Suprapubic skin (tissue), 4 donors: ENCODE measurements at places on chromosomes 4 and X.

DNA sequence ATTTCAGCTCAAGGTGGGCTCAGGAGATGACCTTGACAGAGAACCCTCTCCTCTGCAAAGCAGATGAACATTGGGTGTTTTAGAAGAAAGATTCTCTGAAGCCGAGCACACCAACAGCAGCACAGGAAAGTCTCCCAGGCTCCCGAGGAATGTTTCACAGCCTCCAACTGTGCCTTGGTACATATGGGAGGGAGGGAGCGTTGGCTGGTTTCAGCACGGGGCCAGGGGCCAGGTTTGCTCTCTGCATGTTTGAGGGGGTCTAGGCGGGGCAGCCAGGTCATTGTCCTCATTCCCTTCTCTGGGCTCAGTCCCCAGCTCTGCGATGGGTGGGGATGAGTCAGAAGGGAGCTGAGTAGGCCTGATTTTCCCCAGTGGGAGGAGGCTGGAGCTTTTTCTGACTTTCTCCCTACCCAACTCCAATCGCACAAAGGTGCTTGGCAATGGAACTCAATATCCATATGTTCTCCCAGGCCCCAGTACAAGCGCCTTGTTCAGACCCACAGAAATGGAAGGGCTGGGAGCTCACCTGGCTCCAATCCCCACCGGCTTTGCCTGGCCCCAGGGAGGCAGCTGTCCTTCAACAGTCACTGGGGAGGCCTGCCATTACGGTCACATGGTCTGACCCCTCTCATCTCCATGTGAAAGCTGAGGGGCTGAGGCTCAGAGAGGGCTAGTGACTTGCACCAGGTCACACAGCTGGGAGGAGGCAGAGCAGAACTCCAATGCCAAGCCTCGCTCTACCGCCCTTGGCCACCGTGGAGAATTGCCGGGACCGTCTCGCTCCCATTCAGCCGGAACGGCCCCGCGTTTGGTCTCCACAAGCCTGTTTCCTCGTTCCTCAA, 108.4 kb upstream of the AFAP1 start:
- H3K27me3 ChIP-seq: no peaks in the 10 kb centered on the region
- H3K36me3 ChIP-seq: no peaks in the 10 kb centered on the region
- H3K4me3 ChIP-seq: no peak overlapping the region
- H3K27ac ChIP-seq: no peak overlapping the region
- no peak for DNase-seq

GRCh38 chrX:85107407-85107806, 103.7 kb downstream of the APOOL start:
- no peak overlapping the region for H3K27ac ChIP-seq
- H3K4me1 ChIP-seq: no peaks in the 10 kb centered on the region
- no peaks in the 10 kb centered on the region for H3K36me3 ChIP-seq

- DNase-seq: no peak
- no peaks in the 10 kb centered on the region for H3K27me3 ChIP-seq
- H3K27ac ChIP-seq: no peak overlapping the region
- H3K4me3 ChIP-seq: no peak overlapping the region
- H3K36me3 ChIP-seq: no peaks in the 10 kb centered on the region
Observed at GRCh38 chrX:150316564-150316963, 46.6 kb upstream of the MAMLD1 start.

DNA sequence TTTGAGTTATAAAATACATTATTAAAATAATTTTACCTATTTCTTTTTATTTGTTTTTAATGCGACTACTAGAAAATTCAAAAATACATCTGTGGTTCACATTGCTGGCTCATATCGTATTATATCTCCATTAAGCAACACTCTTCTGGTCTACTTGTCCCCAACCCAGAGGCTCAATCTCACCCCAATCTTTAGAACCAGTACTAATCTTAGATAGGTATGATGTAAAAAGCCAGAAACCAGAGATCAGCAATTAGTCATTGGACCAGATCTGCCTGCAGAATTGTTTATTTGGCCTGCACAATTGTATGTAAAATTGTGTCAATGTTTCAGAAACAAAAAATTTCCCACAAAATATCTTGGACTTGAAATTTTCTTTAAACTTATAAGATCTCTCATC, 155.5 kb upstream of the BMP3 start:
- H3K27me3 ChIP-seq: no peaks in the 10 kb centered on the region
- no peak overlapping the region for H3K4me3 ChIP-seq
- no peaks in the 10 kb centered on the region for H3K4me1 ChIP-seq
- no peaks in the 10 kb centered on the region for H3K36me3 ChIP-seq
- DNase-seq: no peak

- no peak overlapping the region for H3K4me3 ChIP-seq
- H3K4me1 ChIP-seq: peaks cover 52% of the 10 kb centered on the region
- no peaks in the 10 kb centered on the region for H3K36me3 ChIP-seq
- no peak overlapping the region for H3K27ac ChIP-seq
Observed at GRCh38 chr4:38381788-38382187, 282.2 kb upstream of the KLF3 start.

DNA sequence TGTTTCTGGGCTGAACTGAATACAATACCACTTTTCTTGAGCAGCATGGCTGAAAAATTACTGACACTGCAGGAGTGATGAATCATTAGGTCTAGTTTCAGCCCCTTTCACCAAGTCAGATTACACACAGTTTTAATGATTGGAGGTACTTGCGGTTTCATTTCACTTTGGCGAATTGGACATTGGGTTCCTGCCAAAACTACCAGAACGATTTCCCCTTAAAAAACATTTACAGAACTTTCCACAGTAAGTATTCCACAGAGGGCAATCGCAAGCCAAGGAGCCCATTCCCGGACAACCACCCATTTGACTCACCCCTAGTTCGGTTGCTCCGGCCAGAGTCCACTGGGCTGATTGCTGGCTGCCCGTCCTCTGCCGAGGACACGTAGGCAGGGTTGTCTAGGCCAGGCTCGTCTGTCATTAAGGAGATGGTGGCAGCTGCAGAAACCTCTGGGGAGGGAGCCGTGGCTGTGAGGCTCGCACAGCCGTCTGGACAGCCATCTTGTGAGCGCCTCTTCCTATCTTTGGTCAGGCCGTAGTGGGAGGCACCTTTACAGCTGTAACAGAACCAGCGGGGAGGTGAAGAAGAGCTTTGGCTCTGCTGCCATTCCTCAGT, 83.5 kb downstream of the LNX1 start:
- no peaks in the 10 kb centered on the region for H3K36me3 ChIP-seq
- peaks cover 14% of the 10 kb centered on the region for H3K4me1 ChIP-seq
- no peak for DNase-seq
- no peaks in the 10 kb centered on the region for H3K27me3 ChIP-seq
- H3K4me3 ChIP-seq: no peak overlapping the region
- no peak overlapping the region for H3K27ac ChIP-seq

GRCh38 chr4:96170198-96170597, 330.3 kb downstream of the PDHA2 start:
- H3K27ac ChIP-seq: no peak overlapping the region
- no peaks in the 10 kb centered on the region for H3K36me3 ChIP-seq
- DNase-seq: no peak
- H3K4me1 ChIP-seq: no peaks in the 10 kb centered on the region
- no peaks in the 10 kb centered on the region for H3K27me3 ChIP-seq

DNA sequence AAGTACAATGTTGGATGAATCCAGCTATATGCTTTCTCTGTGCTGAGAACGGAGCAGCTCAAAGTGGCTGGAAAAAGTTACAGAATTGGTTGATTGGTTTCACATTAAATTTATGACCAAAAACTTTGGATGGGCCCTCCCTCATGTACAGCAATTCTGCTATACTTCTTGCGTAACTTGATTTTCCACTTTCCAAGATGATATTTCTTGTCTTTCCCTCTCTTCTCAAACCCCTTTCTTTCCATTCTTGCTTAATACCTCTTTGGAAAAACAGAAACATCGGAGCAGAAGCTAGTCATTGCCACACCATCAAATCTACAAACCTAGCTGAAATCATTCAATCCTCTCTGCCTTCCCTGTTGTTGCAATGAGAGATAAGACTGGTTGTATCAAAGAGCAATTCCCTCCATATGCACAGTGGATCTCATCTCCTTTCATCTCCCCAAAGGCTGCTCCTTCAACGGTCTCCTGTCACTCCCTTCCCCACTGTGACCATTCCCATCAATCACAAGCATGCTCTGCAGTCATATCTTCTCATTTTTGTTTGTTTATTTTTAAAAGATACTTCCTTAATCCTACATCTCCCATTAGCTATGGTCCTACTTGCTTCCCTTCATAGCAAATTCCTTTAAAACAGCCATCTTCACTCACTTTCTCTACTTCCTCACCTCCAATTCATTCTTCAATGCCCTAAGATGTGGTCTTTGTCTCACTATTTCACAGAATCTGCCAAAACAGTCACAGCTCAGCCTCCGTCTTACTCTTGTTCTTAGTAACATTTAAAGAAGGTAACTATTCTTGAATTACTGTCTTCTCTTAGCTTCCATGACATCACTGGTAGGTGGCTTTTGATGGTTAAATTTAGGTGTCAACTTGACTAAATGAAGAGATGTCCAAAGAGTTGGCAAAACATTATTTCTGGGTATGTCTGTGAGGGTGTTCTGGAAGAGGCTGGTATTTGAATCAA, 145.5 kb downstream of the FAM13A start:
- H3K4me1 ChIP-seq: no peaks in the 10 kb centered on the region
- no peaks in the 10 kb centered on the region for H3K27me3 ChIP-seq
- H3K36me3 ChIP-seq: no peaks in the 10 kb centered on the region

- peaks cover 18% of the 10 kb centered on the region for H3K4me1 ChIP-seq
- H3K36me3 ChIP-seq: no peaks in the 10 kb centered on the region
- DNase-seq: no peak
Observed at GRCh38 chr4:20248155-20248558, 3.5 kb upstream of the SLIT2 start.

DNA sequence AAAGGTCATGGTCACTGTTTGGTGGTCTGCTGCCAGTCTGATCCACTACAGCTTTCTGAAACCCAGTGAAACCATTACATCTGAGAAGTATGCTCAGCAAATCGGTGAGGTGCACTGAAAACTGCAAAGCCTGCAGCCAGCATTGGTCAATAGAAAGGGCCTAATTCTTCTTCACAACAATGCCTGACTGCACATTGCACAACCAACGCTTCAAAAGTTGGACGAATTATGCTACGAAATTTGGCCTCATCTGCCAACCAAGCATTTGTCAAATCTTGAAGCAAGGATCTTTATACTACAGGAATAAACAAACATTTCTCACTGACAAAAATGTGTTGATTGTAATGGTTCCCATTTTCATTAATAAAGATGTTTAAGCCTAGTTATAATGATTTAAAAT, 90.4 kb downstream of the EIF4E start:
- no peaks in the 10 kb centered on the region for H3K27me3 ChIP-seq
- no peak overlapping the region for H3K4me3 ChIP-seq
- H3K27ac ChIP-seq: no peak overlapping the region
- no peaks in the 10 kb centered on the region for H3K4me1 ChIP-seq
- no peak for DNase-seq
- no peaks in the 10 kb centered on the region for H3K36me3 ChIP-seq

- H3K4me3 ChIP-seq: no peak overlapping the region
- H3K36me3 ChIP-seq: peaks cover 34% of the 10 kb centered on the region
- no peak for DNase-seq
- H3K4me1 ChIP-seq: no peaks in the 10 kb centered on the region
- no peaks in the 10 kb centered on the region for H3K27me3 ChIP-seq
- no peak overlapping the region for H3K27ac ChIP-seq
Observed at GRCh38 chr4:139392797-139393196, 61.1 kb upstream of the RAB33B start.

DNA sequence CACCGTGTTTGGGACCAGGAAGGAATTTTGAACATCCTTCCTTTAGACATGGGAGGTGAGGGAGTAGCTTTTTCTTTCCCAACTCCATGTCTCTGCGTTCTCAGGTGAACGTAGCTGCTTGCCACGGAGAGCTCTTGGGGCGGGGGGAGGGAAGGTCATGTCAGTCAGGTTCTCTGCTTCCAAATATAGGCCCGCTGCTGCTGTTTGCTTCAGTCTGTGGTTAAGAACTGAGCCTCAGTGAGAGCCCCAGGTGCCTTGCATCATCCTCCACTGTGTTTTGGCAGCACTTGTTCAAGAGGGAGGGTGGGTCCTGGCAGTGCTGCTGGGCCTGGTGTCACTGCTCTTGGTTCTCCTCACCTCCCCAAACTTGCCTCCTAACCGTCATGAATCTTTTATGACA, 46.5 kb downstream of the HADH start:
- no peaks in the 10 kb centered on the region for H3K27me3 ChIP-seq
- H3K36me3 ChIP-seq: peaks cover 23% of the 10 kb centered on the region
- no peak overlapping the region for H3K4me3 ChIP-seq
- H3K27ac ChIP-seq: no peak overlapping the region

- no peak overlapping the region for H3K27ac ChIP-seq
- no peaks in the 10 kb centered on the region for H3K36me3 ChIP-seq
- no peaks in the 10 kb centered on the region for H3K27me3 ChIP-seq
- H3K4me3 ChIP-seq: no peak overlapping the region
Observed at GRCh38 chr4:15836362-15836761, 58.2 kb downstream of the CD38 start.

GRCh38 chr4:152599095-152599494, 63.2 kb upstream of the FBXW7 start:
- no peaks in the 10 kb centered on the region for H3K27me3 ChIP-seq
- H3K27ac ChIP-seq: no peak overlapping the region
- H3K4me1 ChIP-seq: no peaks in the 10 kb centered on the region
- no peak for DNase-seq
- H3K36me3 ChIP-seq: no peaks in the 10 kb centered on the region

GRCh38 chr4:184587701-184588100, 61.5 kb downstream of the CASP3 start:
- H3K4me1 ChIP-seq: no peaks in the 10 kb centered on the region
- no peak for DNase-seq
- no peak overlapping the region for H3K4me3 ChIP-seq
- H3K36me3 ChIP-seq: no peaks in the 10 kb centered on the region
- H3K27me3 ChIP-seq: no peaks in the 10 kb centered on the region

DNA sequence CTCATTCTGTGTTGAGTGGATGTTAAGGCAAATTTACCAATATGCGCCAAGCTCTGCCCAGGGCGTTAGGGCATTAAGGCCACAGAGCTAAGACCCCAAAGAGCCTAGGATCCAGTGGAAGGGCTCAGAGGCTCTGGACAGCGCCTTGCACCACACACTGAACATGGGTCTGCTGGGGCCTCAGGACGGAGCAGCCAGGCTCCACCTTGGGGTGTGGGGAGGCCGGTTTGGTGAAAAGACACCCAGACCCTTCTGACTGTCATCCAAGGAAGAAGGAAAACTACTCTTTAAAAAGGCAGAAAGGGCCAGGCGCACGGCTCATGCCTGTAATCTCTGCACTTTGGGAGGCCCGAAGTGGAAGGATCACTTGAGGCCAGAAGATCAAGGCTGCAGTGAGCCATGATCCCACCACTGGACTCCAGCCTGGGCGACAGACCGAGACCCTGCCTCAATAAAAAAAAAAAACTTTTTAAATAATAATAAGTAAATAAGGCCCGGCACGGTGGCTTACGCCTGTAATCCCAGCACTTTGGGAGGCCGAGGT, 1.3 kb upstream of the MRFAP1 start:
- peak; percentile 70 for DNase-seq
- no peaks in the 10 kb centered on the region for H3K27me3 ChIP-seq
- H3K4me3 ChIP-seq: no peak overlapping the region
- no peak overlapping the region for H3K27ac ChIP-seq
- H3K36me3 ChIP-seq: peaks cover 9% of the 10 kb centered on the region

DNA sequence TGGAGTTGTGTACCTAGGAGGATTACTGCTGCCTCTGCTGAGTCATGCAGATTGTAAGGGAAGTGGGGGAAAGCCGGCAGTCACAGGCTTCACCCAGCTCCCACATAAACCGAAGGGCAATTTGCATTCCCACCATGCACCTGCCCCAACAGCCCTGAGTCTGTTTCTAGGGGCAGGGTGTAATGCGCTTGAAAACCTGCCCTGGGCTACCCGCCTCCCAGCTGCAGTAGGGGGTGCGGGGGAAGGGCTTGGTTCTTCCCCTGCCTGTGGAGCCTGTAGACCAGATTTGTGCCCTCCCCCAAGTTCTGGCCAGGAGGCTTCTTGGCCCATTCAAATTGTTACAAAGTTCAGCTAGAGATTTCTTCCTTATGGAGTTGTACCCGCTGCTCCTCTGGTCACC, 269.2 kb upstream of the DDX53 start:
- no peaks in the 10 kb centered on the region for H3K4me1 ChIP-seq
- no peaks in the 10 kb centered on the region for H3K36me3 ChIP-seq
- no peaks in the 10 kb centered on the region for H3K27me3 ChIP-seq
- no peak overlapping the region for H3K4me3 ChIP-seq
